Cortex of kidney (tissue), 1 donor: ENCODE measurements at places on chromosomes 13 and 19.

GRCh38 chr19:10332158-10332964 lies 968 bp downstream of the RAVER1 start:
- no peak for DNase-seq

DNA sequence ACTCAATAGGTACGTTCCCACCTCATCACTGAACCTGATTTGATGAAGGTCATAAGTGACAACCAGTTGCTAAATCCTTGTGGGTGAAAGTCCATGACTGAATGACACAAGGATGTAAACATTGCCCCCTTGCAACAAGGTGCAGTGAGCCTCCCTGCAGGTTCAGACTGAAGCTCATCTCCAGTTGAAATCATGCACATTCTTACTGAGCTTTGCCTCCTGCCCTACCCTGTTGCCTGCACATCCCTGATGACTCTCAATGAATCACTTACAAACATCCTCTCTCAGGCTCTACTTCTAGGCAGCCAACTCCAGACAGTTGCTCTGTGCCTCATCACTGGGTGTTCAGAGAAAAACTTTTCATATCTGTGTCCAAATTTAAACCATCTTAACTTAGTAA lies 42.5 kb upstream of the ARGLU1 start:
- DNase-seq = no peak

GRCh38 chr13:36915106-36915505 lies 4.9 kb downstream of the SMAD9 start:
- DNase-seq = no peak

DNA sequence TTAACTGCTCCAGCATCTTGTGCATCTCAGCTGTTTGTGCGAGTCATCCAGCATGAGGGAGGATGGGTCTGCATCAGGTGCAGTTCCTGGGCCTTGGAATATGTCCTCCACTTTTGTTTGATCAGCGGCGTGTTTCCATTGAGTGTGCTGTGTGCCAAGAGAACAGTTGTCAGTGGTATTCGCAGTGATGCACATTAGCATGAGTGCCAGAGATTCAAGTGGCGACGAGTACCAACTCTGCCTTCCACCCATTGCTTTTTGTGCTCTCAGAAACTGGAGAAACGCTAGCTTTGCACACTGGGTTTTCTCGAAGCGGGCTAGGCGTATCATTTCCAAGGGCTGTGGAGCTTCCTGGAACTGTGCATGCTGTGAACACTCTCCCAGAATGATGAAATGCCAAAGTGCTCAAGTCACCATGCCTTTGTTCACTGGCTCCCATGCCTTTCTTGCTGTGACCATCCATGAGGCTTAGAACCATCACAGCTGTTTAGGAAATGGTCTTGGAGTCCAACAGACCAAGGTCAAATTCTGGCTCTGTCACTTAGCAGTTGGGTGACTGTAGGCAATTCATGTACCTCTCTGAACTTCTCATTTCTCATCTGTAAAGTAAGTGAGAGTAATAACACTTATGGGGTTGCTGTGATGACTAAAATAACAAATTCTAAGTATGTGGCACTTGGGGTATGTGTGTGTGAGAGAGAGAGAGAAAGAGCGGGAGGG lies 18.4 kb downstream of the LRCH1 start:
- DNase-seq = no peak

- DNase-seq = no peak
Observed at GRCh38 chr19:13441810-13442512, 64.3 kb downstream of the CACNA1A start.

- DNase-seq = no peak
Observed at GRCh38 chr19:19271828-19272599, 1.1 kb downstream of the TM6SF2 start.

- DNase-seq = no peak
Observed at GRCh38 chr13:30870049-30870884, 35.8 kb upstream of the MEDAG start.

GRCh38 chr13:77398825-77399620 lies 72.1 kb upstream of the MYCBP2 start:
- no peak for DNase-seq

DNA sequence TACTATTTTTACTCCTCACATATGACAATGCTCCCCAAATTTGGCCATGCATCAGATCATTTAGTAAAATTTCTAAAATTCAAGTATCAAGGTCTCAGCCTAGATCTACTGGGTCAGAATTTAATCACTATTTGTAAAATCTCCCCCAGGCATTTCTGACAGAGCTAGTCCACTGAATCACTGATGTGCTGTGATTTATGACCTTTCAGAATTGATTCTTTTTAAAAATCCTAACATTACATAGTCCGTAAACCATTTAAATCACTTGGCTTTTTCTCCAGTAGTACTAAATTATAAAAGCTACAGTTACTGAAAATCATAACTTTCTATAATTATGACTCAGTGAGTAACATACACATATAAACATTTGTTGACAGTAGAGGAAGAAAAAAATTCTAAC lies 92.8 kb upstream of the RAP2A start:
- no peak for DNase-seq

- DNase-seq = no peak
Observed at GRCh38 chr13:60312851-60313505, 84.0 kb upstream of the TDRD3 start.

DNA sequence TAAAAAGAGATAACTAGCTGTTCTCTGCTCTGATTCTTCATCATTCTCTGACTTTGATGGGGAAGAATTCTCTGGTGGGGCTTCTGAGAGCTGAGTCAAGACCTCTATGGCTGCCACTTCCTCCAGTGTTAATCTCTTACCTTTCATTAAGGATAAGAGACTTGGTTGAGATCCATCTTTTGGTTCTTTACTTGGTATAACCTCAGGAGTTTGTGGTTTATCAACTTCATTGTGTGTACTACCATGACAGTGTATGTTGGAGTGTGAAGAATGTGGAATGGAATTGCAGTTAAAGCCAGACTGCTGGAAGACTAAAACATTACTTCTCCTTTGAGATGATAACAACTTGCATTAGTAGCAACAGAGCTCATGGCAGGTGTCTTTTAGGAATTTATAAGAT lies 222.0 kb downstream of the SLITRK5 start:
- DNase-seq = no peak

DNA sequence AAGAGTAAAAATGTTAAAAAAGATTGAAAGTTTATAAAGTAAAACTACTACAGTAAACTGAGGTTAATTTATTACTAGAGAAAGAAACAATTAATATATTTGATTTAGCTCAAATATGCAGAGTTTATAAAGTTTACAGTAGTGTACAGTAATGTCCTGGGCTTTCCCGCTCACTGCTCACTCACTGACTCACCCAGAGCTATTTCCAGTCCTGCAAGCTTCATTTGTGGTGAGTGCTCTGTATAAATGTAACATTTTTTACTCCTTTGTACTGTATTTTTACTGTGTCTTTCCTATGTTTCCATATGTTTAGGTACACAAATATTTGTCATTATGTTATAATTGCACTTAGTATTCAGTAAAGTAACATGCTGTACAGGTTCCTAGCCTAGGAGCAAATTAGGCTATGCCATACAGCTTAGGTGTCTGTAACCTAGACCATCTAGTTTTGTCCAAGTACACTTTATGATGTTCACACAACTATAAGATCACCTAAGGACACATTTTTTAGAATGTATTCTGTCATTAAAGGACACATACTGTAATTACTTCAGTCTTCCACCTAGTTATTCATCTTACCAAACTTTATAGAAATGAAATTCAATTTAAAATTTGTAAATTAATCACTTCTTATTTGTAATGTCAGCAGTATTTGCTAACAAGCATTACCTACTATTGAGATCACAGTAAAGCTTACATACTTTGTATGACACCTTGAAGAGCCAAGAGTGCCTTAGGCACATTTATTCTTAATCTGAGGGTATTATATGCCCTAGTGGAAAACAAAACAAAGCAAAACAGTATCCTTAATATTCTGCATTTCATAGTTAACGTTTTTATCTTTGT lies 683.4 kb downstream of the PCDH9 start:
- DNase-seq = no peak

GRCh38 chr13:26910754-26911465 lies 150.3 kb upstream of the GPR12 start:
- no peak for DNase-seq

- DNase-seq = no peak
Observed at GRCh38 chr19:39236527-39236926, 8.3 kb downstream of the IFNL3 start.

GRCh38 chr19:17511724-17512573 lies 500 bp downstream of the PGLS start:
- DNase-seq = no peak

DNA sequence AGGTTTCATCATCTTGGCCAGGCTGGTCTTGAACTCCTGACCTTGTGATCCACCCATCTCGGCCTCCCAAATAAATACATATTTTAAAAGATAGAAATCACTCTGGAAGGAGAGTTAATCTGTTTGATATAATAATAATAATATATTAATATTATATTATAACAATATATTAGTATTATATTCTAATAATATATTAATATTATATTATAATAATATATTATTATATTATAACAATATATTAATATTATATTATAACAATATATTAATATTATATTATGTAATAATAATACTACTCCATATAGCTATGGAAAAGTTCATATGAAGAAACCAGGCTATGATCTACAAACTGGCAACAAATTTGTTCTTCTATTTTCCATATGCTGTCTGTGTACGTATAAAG lies 16.8 kb downstream of the HPN start:
- DNase-seq = no peak

DNA sequence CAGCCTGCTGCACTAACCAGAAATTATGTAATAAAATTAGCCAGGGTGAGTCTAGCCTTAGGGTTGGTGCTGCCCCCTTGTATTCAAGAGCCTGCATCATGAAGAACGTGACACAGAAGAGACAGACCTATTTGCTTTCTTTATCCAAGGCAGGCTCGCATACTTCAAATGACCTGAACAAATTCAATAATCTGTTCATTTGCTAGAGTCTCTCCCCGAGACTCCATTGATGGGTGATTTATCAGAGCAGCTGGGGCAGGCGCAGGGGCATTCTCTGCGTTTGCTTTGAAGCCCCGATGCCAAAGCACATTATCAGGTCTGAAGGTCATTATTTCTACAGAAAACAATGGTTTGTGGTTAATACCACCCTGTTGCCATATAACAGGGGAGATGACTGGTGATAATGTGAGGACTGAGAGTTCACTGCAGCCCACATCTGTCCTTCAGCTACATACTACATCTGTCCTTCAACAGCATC lies 520.3 kb downstream of the DIAPH3 start:
- DNase-seq = no peak

DNA sequence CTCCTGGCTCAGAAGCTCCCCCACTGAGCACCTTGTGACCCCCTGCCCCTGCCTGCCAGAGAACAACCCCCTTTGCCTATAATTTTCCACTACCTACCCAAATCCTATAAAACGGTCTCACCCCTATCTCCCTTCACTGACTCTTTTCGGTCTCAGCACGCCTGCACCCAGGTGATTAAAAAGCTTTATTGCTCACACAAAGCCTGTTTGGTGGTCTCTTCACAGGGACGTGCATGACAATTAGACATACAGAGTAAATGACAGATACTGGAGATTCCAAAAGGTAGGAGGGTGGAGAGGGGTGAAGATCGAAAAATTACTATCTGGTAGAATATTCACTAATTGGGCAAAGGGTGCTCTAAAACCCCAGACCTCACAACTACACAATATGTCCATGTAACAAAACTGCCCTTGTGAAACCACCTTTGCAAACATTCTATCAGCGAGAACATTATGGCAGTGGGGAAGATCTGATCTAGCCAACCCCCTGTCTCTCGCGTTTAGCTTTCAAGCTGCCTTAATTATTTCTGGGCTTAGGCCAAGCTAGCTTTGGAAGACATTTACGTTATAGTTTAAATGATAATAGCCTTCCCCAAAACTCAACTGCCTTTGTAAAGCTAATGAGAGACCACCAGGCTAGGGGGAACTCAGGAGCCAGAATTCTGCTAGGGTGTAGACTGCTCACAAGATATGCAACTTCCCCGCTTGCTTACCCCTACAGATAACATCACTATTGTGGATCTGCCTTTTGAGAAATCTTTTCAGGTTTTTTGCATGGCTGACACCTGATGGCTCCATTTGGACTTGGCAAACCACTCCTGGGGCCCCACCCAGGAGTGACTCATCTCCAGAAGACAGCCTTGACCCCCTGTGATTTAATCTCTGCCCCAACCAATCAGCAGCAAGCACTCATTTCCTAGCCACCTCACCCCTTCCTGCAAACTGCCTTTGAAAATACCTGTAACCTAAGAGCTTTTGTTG lies 1534.0 kb upstream of the SPRY2 start:
- no peak for DNase-seq

- DNase-seq = no peak
Observed at GRCh38 chr19:49879243-49879963, 1.9 kb downstream of the TBC1D17 start.

- no peak for DNase-seq
Observed at GRCh38 chr13:85368686-85369085, 430.5 kb downstream of the SLITRK6 start.

DNA sequence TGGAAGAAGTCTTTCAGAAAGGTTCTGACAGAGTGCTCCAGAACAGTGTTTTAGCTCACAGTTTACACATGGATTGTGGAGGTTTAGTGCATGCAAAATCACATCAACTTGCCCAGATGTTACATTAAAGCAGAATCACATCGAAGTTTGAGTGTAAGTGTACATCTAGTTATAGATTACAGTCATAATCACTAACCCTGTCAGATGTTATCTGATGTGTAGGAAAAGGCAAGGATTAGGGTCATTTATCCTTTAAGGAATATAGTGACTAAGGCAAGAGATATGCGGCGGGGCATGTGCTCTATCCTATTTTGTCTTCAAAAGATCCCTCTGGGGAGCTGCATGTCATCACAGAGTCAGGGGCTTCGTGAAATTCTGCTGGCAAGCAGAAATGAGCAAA lies 66.9 kb downstream of the CYSLTR2 start:
- no peak for DNase-seq

DNA sequence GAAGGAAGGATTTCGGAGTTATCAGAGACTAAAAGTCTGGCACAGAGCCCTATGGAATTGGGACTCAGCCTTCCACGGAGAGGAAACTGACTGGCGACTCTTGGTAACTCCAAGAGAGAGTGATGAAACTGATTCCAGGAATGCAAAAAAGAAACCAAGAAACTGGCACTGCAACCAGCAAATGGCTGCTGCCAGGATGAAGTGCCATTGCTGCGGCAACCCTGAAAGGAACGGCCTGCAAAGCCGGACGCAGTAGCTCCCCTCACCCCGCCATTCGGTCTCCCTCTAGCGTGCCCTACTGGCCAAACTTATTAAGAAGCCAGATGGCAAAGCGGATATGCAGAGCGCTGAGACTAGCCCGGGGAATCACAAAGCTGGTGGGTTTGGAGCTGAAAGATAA lies 236.0 kb downstream of the PCDH9 start:
- no peak for DNase-seq

DNA sequence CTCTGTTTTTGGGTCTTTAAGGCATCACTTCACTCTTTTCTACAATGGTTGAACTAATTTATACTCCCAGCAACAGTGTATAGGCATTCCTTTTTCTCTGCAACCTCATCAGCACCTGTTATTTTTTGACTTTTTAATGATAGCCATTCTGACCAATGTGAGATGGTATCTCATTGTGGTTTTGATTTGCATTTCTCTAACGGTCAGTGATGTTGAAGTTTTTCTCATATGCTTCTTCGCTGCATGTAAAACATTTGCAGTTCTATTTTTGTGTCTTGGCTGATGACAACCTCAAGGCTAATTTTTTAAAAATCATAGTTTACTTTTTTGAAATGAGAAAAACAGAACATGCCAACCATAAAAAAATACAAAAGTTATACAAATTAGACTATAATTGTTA lies 258.2 kb upstream of the EDNRB start:
- DNase-seq = no peak
